Renal cortex interstitium (tissue), 15 donors: ENCODE measurements at places on chromosomes 3 and 15. TPM values are rescaled to one million over a fixed set of nuclear protein-coding genes. Genes with fewer than 3 reads are reported as not detected.
A peak's percentile ranks its signal among the peaks of the same experiment; 100 is the strongest.

Gene REC114
- not detected for polyA plus RNA-seq

Gene MESP2
- polyA plus RNA-seq, result 0.42 TPM

Gene ZBBX
- polyA plus RNA-seq, result 3.8 TPM

GRCh38 chr3:14156201-14156600 is 22.2 kb downstream of the XPC start:
- DNase-seq, result no peak

Gene TNFAIP8L3
- polyA plus RNA-seq, result 1.8 TPM

- no peak for DNase-seq
These were observed 49.0 kb upstream of the SLC4A7 start for GRCh38 chr3:27533261-27533607.

DNA sequence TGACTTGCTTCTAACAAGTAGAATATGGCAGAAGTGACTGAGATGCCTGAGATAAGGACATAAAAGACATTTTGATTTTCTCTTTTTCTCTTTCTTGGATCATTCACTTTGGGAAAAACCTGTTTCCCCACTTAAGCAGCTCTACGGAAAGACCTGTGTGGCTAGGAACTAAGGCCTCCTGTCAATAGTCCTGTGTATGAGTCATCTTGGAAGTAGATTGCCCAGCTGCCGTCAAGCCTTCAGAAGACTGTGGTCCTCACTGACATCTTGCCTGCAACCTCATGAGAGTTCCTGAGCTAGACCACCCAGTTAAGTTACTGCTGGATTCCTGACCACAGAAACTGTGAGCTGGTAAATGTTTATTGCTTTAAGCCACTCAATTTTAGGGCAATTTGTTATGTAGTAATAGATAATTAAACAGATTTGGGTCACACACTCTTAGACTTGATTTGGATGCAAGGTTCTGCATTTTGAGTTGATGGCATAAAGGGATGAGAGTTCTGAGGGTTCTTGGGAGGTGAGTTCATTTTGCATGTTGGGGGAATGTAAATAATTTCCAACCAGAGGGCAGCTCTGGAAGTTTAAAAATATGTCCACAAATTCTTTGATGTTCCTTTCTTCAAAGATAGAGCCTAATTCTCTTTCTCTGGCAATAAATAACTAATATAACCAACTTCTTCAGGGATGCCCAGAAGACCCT is 229.2 kb downstream of the SQOR start:
- no peak for DNase-seq

- DNase-seq, result no peak
These were observed 853.4 kb downstream of the IGSF11 start for GRCh38 chr3:118181274-118181673.

DNA sequence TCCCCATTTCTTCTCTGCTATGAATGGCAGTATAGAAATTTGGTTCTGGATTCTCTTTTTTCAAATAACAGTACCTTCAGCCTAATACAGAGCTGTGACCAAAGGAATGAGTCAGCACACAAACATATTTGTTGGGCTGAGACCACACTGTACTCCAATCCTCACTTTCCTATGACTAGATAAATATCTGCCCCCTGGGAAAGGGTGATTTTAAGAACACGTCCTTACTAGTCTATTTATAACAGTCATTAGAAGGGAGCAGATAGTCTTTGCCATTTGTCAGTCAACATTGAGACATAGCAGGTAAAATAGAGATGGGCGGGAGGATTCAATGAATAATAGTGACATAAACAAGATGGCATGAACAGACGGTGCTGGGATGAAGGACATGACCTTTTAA is 461.3 kb downstream of the MCTP2 start:
- no peak for DNase-seq

DNA sequence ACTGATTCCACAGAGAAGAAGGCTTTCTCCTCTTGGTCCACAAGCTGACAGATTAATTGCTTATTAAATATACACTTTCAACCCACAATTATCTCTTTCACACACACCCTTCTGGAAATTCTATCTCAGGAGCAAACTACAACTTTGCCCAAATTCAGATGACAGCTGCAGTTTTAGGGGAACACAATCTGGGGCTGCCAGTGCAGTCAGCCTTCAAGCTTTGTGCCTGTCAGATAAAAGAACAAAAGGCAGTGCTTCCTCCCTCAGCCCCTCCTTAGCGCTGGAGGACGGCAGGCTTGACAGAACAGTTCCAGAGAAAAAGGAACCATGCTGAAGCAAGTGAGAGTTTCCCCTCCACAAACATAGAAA is 99.6 kb downstream of the TMCC1 start:
- DNase-seq, result peak; percentile 8

- no peak for DNase-seq
These were observed 227.8 kb downstream of the TBC1D5 start for GRCh38 chr3:17514597-17514996.

GRCh38 chr3:4303187-4304123 is at the start of gene SETMAR:
Gene SETMAR, plus strand, starts transcription at chr3:4303369. Its CDS starts 2 bp downstream, at chr3:4303371.
- peak; percentile 83 for DNase-seq

Gene LRRC2
- 2.4 TPM for polyA plus RNA-seq

Gene C3orf49
- 0.68 TPM for polyA plus RNA-seq

Gene NOX5
- polyA plus RNA-seq, result 0.65 TPM

DNA sequence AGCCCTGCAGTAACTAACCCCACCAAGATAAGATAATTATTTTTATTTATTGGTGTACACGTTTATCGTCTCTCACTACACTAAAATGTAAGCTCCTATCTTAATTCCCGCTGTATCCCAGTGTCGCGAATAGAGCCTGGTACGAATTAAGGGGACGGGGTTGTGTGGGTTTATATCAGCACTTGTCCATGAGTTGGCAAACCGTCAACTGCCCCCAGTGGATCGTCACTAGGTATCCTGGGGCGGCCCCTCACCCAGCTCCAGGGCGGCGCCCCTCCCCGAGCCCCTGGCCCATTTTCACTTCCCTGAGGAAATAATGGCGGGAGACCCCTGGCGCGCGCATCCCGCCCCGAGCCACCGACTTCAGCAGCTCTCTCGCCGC is 465 bp downstream of the RUVBL1 start:
- DNase-seq, result no peak

DNA sequence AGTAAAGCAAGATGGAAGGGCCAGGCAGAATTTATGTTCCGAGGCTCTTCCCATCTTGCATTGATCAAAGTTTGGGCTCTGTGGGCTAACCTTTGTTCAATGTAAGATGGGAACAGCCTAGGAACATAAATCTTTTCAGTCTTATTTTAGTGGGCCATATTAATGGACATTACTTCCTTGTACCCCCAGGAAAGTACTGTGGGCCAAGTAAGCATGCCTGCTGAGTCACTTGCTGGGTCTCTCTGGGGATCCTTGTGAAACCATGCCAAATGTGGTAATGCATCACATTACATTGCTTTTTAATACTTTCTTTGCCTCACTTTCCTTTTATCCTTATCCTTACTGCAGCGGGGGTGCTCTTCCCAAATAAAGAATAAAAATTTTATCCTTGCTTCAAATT is 349.5 kb upstream of the POU1F1 start:
- no peak for DNase-seq

Gene GRIP2
- polyA plus RNA-seq, result 1.2 TPM

DNA sequence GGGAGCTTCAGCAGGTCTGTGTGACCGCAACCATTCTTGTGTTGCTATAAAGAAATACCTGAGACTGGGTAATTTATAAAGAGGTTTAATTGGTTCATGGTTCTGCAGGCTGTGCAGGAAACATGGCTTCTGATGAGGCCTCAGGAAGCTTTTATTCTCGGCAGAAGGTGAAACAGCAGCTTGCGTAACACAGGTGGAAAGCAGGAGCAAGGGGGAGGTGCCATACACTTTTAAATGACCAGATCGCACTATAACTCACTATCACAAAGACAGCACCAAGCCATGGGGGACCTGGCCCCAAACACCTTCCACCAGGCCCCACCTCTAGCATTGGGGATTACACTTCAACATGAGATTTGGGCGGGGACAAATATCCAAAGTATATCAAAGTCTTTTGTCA is 8.3 kb upstream of the CIB2 start:
- no peak for DNase-seq

Gene ADPRH
- 7.0 TPM for polyA plus RNA-seq

Gene PCLAF
- 40.8 TPM for polyA plus RNA-seq

DNA sequence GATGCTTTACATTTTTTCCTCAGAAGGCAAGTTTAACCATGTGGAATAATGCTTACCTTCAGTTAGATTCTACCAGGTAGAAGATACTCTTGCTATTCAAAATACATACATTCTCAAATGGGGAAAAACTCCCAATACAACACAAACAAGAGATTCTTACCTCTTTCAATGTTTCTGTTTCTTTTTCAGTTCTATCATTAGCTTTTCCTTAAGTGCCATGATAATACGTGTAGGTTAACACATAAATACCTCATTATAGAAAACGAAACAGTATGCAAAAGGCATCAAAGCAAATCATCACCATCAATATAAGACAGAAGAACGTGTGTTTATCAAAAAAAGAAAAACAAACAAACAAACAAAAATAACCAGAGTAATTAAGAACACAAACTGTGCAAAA is 300.7 kb upstream of the ROBO1 start:
- no peak for DNase-seq

DNA sequence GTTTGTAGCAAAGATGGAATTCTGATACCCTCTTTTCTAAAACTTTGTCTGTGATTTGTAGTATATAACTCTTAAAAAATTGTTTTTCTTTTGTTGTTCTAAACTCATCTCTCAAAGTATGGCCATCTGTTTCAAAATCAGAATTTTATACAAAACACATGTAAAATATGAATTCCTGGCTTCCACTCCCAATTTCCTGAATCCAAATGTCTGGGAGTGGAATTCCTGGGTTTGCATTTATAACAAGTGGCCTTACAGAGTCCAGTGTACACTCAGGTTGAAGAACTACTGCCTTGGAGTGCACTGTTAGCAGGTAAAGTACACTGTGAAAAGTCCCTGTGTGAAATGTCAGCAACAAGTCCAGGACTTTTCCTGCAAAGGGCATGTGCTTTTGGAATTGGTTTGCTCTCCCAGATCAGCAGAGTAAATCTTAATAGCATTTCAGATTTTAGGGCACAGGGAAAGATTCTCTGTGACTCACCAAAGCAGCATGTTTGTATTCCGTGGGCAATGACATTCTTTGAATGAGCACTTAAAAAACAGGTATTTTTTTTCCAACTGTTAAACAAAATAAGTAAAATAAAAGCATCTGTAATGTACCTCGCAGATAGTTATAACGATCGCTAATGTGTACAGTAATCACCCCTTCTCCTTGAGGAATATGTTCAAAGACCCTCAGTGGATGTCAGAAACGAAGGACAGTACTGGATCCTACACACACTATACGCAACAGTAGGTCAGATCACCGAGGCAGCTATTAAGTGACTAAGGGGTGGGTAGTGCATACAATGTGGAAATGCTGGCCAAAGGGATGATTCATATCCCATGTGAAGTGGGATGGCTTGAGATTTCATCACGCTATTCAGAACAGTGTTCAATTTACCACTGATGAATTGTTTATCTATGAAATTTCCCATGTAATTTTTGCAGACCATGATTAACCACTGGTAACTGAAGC is 2.0 kb upstream of the CLDN16 start:
- no peak for DNase-seq

Gene POLR2M
- polyA plus RNA-seq, result 84.8 TPM
